Fibroblast of the aortic adventitia (primary cell): ENCODE measurements at places on chromosomes 11 and 22. TPM values are rescaled to one million over a fixed set of nuclear protein-coding genes. Genes with fewer than 3 reads are reported as not detected.

DNA sequence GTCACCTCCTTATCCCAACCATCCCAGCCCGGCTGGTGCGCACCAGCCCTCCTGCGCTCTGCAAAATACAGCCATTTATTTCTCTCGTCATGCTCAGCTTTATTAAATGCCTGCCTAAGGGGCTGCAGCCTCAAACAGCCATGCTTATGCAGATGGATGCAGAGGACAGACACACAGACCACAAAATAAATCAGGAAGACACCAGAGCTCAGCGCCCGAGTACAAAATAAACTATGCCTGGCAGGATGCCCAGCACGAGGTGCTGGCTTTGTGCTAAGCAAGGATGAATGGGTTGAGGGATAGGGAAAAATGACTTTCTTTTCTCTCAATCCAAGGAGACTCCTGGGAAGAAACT lies 70.5 kb downstream of the RPUSD4 start:
- DNase-seq, result peak; percentile 82

DNA sequence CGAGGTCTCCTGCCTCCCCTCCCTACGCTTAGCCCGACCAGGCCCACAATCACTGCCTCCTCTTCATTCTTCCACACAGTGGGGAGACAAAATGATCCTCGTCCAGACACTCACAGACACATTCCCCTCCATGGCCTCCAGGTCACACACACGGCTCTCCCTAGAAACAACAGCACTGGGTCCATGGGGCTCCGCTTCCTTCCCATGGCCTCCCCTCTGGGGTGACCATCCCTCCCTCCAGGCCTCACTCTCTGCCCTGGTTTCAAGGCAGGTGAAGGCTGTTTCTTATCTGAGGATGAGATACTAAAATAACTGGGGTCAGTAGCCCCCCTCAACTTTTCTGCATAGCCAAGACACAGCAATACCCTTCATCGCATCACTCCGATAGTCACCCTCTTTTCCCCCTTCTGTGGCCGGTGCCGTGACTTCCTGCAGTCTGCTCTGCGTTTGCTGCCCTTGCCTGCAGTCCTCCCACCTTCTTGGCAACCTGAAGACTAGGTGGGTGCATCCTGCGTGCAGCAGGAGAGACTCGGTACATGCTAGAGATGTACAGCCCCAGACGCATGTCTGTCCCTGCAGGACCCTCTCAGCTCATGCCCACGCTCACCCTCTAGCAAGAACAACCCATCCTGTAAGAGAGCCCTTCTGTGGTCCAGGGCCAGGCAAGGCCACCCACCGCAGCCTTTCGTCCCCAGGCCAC lies 55.8 kb downstream of the CD6 start:
- no peak for DNase-seq

GRCh38 chr11:76795936-76796441 lies 12.8 kb downstream of the TSKU start:
- DNase-seq, result no peak

Gene NOX4
- total RNA-seq, result 1.4 and 2.5 TPM in 2 replicates

Gene UNC93B1
- 7.4 and 17.2 TPM in 2 replicates for total RNA-seq

Gene OR6T1
- total RNA-seq, result not detected in 2 replicates
